ENCODE measurements at places on chromosomes 6 and 20. TPM values are rescaled to one million over a fixed set of nuclear protein-coding genes. Genes with fewer than 3 reads are reported as not detected.

Gene MUCL3
- 0.07 TPM for polyA plus RNA-seq

Gene IL20RA
- polyA plus RNA-seq = 1.6 TPM

Gene DHX35
- 18.8 TPM for polyA plus RNA-seq

Gene MYH7B
- polyA plus RNA-seq = 0.93 TPM

Gene GTF3C6
- 103 TPM for polyA plus RNA-seq

Gene OR12D1
- not detected for polyA plus RNA-seq

Gene UBE3D
- polyA plus RNA-seq = 7.1 TPM

Gene CAGE1
- polyA plus RNA-seq = not detected

Gene RPS10
- 1,629 TPM for polyA plus RNA-seq

Gene SLC25A27
- 76.0 TPM for polyA plus RNA-seq
